Endothelial cell (in vitro differentiated cells): ENCODE measurements at places on chromosomes 5 and 9. TPM values are rescaled to one million over a fixed set of nuclear protein-coding genes. Genes with fewer than 3 reads are reported as not detected.

The TAF11L12 gene
- not detected for total RNA-seq

The GAPT gene
- 1.4 TPM for total RNA-seq

The LCP2 gene
- total RNA-seq = 13.8 TPM

The TYRP1 gene
- total RNA-seq = 0.23 TPM

The LRRC70 gene
- 35.0 TPM for total RNA-seq

The ZFP37 gene
- 4.2 TPM for total RNA-seq

The NEURL1B gene
- 0.13 TPM for total RNA-seq

The CORO2A gene
- total RNA-seq = 5.5 TPM

- H3K4me1 ChIP-seq = peaks cover 6% of the 10 kb centered on the region
- H3K27me3 ChIP-seq = peaks cover 4% of the 10 kb centered on the region
- no peak overlapping the region for H3K4me3 ChIP-seq
These were observed 82.9 kb downstream of the ISOC1 start for GRCh38 chr5:129177451-129177850.

GRCh38 chr9:107260437-107261081 lies 22.5 kb upstream of the RAD23B start:
- no peak for DNase-seq
- no peaks in the 10 kb centered on the region for H3K27me3 ChIP-seq
- H3K36me3 ChIP-seq = no peaks in the 10 kb centered on the region
- no peak overlapping the region for H3K4me3 ChIP-seq

- no peaks in the 10 kb centered on the region for H3K27me3 ChIP-seq
- no peak overlapping the region for H3K4me3 ChIP-seq
- H3K4me1 ChIP-seq = no peaks in the 10 kb centered on the region
- H3K36me3 ChIP-seq = no peaks in the 10 kb centered on the region
- no peak for DNase-seq
These were observed 446.2 kb upstream of the RIOK2 start for GRCh38 chr5:97629276-97629675.

DNA sequence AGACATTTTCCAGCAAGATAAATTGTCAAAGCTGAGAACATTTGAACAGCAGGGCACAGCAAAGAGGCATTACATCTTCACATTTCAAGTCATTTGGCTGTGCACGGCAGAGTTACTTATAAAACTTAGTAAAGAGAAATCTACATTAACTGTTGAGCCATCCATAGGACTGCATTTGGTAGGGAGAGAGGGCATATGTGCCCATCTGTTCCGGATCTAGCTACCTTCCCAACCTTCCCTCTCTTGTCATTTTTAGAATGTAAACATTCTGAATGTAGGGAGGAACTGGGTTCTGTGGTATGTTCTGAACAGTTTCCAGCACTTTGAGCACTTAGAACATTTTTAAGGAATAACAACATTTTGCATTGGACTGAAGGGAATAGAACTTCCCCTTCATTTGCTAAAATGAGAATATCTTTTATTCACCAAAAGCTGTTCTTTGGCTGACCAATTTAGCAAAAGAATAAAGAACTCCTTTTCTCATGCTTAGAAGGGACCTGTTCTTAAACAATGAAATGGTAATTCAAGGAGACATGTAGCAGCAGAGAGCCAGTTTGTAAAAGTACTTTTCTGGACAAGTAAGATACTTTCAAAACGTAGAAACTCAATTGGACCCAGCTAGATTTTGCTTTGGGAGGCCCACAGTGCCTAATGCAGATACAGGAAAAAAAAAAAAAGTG lies 104.4 kb downstream of the CETN3 start:
- no peak for DNase-seq
- no peaks in the 10 kb centered on the region for H3K36me3 ChIP-seq
- H3K4me1 ChIP-seq = no peaks in the 10 kb centered on the region
- peaks cover 1% of the 10 kb centered on the region for H3K27me3 ChIP-seq
- H3K4me3 ChIP-seq = no peak overlapping the region

GRCh38 chr9:75891771-75892215 lies 1.3 kb downstream of the PCSK5 start:
- no peaks in the 10 kb centered on the region for H3K27me3 ChIP-seq
- peak; percentile 35 for DNase-seq
- peaks cover 15% of the 10 kb centered on the region for H3K4me1 ChIP-seq
- no peak overlapping the region for H3K27ac ChIP-seq
- peaks cover 4% of the 10 kb centered on the region for H3K36me3 ChIP-seq

- H3K4me3 ChIP-seq = no peak overlapping the region
- peaks cover 4% of the 10 kb centered on the region for H3K4me1 ChIP-seq
- H3K36me3 ChIP-seq = no peaks in the 10 kb centered on the region
- no peak overlapping the region for H3K27ac ChIP-seq
- no peak for DNase-seq
These were observed 319.4 kb downstream of the TLR4 start for GRCh38 chr9:118023644-118024043.

DNA sequence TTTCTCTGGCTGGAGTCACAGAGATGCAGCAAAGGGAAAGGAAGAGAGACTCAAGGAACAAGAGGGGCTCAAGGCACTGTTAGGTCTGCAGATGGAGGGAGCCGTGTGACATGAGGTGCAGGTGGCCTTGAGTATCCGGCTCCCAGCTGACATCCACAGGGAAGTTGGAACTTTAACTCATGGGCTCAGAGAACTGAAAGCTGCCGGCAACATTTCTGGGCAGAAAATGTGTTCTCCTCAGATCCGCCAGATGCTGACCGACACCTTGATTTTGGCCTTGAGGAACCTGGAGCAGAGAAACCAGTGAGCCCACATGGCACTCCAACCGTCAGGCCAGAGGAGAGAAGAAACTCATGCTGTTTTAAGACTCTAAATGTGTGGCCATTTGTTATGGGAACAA lies 258.1 kb upstream of the IRX2 start:
- no peak overlapping the region for H3K27ac ChIP-seq
- H3K4me1 ChIP-seq = no peaks in the 10 kb centered on the region
- DNase-seq = no peak
- H3K36me3 ChIP-seq = no peaks in the 10 kb centered on the region
- H3K27me3 ChIP-seq = no peaks in the 10 kb centered on the region
- no peak overlapping the region for H3K4me3 ChIP-seq

DNA sequence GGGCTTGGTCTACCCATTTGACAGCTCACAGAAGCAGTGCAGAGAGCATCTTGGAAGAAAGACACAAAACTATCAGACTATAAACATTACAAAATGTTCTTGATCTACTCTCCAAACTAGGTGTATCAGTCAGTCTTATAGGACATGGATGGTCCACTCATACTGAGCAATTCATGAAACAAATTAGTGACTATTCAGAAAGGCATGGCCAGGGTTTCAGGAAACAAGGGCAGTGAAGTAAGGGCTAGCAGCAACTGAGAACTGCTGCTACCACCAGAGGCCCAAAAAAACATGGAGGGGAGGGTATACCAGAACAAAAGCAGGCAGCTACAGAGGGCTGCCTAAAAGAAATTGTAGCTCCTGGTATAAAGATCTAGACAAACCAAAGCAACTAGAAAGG lies 287.0 kb downstream of the PIK3R1 start:
- DNase-seq = no peak
- H3K4me1 ChIP-seq = no peaks in the 10 kb centered on the region
- H3K27ac ChIP-seq = no peak overlapping the region
- peaks cover 10% of the 10 kb centered on the region for H3K36me3 ChIP-seq
- no peaks in the 10 kb centered on the region for H3K27me3 ChIP-seq

DNA sequence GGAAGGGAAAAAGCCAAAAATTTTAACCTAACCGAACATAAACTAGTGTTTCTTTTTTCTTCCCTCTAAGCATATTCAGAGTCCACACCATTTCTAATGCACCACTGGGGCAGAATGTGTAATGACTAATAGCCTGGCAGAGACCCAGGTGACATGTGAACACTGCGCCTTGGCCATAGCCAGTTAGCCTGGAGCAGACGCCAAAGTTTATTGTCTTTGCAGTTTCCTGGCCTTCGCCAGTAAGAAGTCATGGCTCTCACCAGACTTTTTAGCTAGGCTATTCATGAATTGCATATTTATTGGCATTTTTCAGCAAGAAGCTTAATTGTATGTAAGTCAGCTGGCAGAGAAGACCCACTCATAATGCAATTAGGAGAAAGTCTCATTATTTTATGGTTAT lies 182.8 kb upstream of the SLC27A6 start:
- peaks cover 2% of the 10 kb centered on the region for H3K27me3 ChIP-seq
- no peaks in the 10 kb centered on the region for H3K36me3 ChIP-seq
- no peak for DNase-seq
- H3K4me3 ChIP-seq = no peak overlapping the region
- peaks cover 26% of the 10 kb centered on the region for H3K4me1 ChIP-seq
